ENCODE measurements at places on chromosomes 6 and 20.

DNA sequence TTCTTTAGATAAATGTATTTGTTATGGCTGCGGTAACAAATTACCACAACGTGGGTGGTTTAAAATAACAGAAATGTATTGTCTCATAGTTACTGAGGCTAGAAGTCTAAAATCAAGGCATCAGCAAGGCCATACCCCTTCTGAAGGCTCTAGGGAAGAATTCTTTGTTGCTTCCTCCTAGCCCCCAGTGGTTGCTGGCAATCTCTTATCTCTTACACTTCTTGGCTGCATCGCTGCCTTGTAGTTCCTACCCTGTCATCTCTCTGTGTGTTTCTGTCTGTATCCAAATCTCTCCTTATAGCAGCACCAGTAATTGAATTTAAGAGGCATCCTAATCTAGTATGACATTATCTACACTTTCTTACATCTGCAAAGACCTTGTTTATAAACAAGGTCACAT, 534.7 kb downstream of the PHF3 start:
- no peak for DNase-seq

GRCh38 chr6:109306733-109307132, 75.5 kb downstream of the CD164 start:
- DNase-seq = no peak

GRCh38 chr6:44682987-44683779, 295.7 kb downstream of the CDC5L start:
- no peak for DNase-seq

GRCh38 chr6:145212813-145213212, 522.5 kb downstream of the EPM2A start:
- no peak for DNase-seq

DNA sequence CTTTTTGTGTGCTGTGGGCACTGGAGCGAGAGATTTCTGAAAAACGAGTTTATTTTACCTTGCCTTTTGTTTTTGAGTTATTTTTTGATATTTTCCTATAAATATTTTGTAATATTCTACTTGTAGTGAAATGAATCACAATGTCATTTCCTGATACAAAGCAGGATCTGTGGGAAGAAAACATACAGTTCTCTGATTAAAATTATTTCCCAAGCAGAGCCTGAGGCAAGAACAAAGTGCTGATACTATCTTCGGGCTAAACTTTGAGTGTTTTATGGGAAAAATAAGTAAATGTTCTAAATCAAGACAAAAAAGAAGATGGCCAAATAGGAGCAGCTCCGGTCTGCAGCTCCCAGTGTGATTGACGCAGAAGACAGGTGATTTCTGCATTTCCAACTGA, 33.7 kb upstream of the ELOVL5 start:
- DNase-seq = no peak

DNA sequence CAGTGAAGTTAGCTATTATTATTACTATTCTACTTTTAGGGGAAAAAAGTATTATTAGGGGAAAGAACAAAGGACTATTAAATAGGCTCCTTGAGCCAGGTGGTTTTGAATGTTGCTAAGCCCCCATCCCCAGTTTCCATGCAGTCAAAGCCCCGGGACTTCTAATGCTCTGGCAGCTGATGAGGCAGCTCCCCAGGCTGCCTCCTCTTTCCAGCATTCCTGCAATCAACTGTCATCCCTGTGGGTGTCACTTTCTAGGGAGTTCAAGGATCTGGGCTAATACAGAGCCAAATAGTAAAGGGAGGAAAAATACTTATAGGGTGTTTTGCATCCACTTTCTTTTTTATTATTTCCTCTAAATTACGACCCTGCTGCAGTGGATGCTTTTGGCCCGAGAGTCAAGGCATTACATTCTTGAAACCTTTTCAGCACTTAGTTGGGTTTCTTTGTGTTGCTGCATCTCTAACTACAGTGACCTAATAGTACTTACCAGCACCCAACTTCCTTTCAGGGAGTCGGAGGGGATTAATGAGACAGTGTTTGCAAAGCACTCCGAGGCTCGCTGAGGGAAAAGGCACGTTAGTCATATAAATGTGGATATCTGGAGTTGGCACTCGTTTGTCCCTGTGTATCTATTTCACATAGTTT, 303.9 kb upstream of the MAP3K7 start:
- DNase-seq = no peak

DNA sequence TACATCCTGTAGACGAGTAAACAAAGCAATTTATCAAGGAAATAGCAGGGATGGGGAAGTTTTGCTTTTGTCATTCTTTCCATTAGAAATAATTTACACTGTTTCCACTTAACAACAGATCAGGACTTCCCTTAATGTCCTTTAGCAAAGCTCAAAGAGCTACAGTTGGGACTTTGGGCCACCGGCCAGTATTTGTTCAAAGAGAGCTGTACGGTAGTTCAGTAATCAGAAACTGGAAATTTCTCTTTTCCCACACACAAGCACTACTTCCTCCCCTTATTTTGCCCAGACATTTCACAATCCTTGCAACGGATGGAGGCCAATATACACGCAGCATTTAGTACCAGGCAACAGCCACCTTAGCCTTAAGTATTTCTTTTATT, 12.1 kb upstream of the HINT3 start:
- peak; percentile 95 for DNase-seq

GRCh38 chr20:62955519-62956386, 3.2 kb downstream of the SLC17A9 start:
- no peak for DNase-seq

- DNase-seq = no peak
Observed at GRCh38 chr6:115899730-115900282, 160.9 kb downstream of the FRK start.

DNA sequence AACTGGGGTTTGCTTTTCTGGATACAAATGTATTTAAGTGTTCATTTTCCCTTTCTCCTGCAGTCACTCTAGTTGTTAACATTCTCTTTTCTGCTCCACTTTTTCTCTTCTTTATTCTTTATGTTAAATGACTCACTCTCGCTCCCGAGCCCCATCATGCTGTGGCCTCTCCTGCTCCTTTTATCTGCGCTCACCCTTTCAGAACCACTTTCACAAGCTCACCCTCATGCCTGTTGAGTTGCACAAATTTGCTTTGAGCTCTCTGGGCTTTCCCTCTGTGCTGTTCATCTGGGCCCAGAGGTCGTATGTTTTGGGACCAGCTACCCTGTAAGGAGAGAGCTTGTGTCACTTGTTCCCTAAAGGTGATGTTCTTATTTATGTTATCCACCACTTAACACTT, 98.1 kb upstream of the ASCC3 start:
- no peak for DNase-seq

DNA sequence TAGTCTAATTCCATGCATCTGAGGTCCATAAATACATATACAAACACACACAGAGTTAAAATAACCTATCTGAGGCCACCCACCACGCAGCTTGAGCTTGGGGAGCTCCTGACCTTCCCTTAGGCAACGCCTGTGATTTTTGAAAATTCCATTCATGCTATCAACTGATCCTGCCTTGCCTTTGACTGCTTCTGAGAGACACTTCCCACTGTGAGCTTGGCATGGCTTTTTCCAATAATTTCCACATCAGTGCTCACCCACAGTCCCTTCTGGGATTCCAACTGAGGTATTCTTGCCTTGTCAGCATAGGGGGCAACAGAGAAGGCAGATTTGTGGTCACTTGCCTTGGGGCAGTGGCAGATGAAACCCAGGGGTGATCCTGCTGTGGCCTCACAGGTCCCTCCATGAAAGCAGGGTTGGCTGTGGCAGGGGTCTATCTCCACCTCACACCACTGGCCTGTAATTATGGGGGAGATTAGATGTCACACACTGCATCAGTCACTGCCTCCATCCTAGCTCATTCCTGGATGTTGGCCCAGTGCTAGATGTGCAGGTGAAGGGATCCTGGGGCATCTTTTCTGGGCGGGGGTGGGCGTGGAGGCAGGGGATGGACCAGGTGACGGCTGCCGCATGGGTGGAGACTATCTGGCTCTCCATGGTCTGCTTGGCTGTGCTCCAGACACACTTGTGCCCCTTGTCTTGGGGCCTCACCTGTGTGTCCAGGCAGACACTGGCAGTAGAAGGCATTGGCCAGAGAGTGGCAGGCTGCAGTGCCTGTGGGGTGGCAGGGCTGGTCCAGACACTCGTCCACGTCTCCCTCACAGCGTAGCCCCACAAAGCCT, 11.2 kb upstream of the GPSM3 start:
- DNase-seq = no peak

GRCh38 chr6:139370283-139370998, 4.0 kb downstream of the CITED2 start:
- no peak for DNase-seq

DNA sequence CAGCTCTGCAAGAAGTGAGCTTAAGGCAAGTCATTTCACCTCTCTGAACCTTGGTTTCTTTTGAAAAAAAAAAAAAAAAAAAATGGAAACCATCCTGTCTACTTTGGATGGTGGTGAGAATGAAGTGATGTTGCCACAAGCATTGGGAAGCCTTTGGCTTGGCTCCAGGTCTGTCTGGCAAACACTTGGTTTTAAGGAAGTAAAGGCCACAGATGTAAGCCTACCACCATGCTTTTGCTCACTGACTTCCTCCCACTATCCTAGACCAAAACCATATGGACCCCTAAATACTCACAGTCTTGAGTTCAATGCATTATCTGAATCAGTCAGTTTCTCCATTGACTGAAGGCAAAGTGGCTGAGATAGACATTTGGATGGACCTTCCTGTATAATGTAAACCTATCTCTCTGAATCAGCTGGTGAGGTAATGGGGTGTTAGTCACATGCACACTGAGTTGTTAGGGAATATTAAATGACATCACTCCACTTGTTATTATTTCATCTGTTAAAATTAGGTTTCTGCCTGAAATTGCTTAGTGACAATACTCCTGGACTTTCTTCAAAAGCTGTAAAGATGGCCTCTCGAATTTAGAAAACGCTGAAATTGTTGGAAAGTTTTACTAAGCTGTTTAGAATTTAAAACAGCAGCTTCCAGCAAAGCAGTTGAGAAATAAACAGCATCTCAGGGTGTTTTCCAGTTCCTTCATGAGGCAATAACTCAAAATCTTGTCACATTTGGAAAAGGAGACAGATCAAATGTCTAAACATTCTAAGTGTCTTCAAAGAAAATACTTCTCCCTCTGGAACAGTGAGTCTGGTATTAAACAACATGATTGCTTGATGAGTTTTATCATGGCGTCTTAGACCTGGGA, 833.5 kb downstream of the DHX35 start:
- no peak for DNase-seq

DNA sequence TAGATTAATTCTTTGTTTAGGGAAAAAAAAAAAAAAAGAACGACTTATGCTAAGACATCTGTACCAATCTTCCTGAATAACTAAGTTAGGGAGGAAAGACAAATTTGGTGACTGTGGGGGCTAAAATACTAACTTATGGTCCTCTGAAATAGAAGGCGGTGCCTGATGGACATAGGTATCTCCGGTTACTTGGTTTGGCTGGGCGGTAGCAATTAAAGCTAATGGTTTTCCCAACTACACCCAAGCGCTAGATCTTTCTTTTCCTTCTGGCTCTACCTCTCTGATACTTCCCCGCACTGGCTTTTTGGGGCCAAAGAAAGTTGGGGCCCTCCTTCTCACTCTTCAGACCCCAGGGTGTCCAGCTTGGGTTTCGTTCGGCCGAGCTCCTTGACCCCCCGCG, 1.0 kb upstream of the RBM24 start:
- DNase-seq = no peak

GRCh38 chr6:35161776-35162607, 20.9 kb upstream of the TCP11 start:
- no peak for DNase-seq

- no peak for DNase-seq
Observed at GRCh38 chr20:57968120-57968519, 258.3 kb upstream of the PMEPA1 start.

DNA sequence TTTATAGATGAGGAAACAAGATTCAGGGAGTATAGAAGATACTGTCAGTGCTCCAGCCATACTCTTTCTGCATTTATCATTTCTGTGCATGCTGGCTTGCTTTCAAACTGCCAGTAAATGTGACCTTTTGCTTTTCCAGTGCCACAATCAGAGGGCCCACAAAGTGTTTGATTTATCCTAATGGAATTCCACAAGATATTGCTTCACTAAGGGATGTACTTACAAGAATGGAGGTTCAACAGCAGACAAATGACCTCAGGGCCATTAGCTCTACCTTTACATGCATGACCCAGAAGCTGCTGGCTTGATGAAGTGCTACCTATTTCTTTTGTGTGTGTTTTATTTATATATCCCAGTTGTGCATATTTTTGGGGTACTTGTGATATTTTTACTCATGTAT, 171.5 kb upstream of the GRIK2 start:
- DNase-seq = no peak

DNA sequence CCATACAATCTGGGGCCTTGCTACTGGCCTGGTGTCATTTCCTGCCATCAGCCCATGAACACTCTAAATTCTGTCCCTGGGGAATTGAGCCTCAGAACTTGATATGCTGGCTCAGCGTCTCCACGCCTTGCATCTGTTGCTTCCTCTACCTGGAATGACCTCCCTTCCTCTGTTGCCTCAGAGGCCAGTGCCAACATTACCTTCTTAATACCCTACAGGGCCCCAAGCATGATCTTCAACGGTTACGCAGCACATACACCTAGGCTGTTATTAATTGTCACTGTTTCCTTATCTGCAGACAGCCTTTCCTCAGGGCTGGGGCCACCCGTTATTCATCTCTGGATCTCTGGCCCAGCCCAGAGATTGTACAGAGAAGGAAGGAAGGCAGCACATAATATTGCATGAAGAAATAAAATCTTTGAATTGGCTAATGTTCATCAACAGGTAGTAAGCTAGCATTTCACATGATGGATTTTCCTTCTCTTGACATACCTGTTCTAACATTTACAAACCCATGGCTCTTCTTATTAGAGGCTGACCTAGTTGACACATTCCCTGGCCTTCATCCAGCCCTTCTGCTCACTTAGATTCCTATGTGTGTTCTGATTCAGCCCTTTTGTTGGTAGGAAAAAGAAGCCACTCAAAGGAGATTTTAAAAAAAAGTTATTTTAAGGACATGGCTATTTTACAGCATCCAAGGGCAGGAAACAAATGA, 8.4 kb upstream of the RNF182 start:
- no peak for DNase-seq

- DNase-seq = no peak
Observed at GRCh38 chr6:69693762-69694161, 103.0 kb downstream of the LMBRD1 start.

GRCh38 chr6:125668071-125668470, 81.4 kb upstream of the HEY2 start:
- DNase-seq = no peak

DNA sequence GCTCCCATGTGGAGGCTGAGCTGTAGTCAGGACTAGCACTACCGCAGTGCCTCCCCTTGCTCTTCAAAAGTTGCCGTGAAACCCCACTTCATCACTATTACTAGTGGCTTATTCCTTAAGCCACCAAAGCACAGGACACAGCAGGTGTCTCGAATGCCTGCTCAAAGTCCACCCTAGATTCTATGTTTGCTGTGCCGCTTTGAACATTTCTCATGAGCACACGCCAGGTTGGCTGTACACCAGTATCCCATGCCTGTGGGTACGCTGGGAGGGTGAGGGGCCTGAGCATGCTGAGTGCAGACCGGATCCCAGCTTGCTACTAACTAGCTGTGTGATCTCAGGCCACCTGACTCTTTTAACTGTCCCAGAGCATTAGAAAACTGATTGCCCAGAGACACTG, 335.8 kb upstream of the QKI start:
- no peak for DNase-seq

GRCh38 chr6:149173222-149173621, 144.3 kb upstream of the TAB2 start:
- no peak for DNase-seq

- no peak for DNase-seq
Observed at GRCh38 chr20:15905661-15906060, 667.6 kb downstream of the KIF16B start.

All from AML-193 (cell line).